ENCODE measurements at places on chromosomes 5 and 9.

DNA sequence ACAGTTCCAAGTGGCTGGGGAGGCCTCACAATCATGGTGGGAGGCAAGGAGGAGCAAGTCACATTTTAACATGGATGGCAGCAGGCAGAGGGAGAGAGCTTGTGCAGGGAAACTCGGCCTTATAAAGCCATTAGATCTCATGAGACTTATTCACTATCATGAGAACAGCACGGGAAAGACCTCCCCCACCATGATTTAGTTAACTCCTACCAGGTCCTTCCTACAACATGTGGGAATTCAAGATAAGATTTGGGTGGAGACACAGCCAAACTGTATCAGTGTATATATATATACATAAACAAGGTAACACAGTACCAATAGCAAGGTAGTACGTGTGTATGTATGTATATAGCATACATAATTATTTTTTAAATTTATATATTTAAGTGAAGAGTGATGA lies 50.9 kb downstream of the NFX1 start:
- no peak for DNase-seq

DNA sequence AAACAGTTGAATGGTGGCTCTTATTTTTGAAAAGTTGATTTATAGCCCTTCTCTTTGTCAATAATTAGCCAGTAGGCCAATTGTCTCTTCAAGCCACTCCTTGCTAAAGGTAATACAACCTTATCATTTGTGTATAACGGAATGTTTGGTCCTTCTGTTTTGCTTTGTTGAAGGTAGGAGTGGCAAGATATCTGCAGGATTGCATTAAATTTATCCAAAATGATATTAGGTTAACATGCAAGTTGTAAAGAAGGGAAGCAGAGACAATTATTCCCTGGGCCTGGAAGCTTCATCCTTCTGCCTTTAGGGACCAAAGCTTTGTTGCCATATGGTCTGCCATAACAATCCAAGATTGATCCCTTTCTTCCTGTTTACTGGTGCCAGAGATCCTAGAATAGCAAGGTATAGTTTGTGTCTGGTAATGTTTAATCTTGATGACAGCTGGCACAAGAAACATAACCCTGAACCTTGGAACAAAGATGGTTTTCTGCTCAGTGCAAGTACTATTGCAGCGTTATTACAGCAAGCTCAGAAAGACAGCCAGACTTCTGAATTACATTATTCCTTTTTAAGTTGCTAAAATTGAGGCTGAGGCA lies 15.5 kb upstream of the FSD1L start:
- DNase-seq, result no peak

DNA sequence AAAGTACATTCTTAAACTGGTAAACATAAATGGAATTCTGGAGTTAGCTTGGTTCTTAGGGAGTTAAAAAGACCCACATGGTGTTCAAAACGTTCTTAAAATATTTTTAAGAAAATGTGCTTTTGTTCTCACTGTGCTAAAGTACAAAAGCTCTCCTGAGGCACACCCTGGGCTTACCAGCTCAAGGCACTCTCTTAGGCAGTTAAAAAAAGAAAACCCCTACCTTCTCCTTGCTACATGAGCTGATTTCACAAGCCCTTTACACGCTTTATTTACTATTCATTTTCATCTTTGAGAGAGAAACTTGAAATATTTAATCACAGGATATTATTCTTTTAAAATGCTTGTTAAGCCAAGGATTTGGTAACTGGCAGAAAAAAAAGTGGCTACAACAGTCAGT lies 723.3 kb upstream of the GRAMD2B start:
- DNase-seq, result no peak

DNA sequence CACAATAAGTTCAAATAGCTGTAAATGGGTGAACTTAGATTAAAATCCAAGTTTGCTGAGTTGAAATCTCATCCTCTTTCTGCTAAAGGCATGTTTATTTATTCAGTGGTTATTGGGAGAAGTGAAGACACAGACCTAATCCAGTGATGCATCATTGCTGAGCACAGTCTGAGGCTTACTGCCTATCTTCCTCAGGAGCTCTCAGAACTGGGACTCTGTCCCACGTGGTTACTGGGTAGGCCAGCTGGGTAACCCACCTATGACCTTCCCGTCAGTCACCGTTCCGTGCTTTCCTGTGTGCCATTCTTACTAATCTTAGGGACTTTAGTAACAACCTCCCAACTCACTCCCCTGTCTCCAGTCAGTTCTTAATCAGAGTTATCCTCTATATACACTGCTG lies 226.8 kb upstream of the ATP10B start:
- DNase-seq, result no peak

DNA sequence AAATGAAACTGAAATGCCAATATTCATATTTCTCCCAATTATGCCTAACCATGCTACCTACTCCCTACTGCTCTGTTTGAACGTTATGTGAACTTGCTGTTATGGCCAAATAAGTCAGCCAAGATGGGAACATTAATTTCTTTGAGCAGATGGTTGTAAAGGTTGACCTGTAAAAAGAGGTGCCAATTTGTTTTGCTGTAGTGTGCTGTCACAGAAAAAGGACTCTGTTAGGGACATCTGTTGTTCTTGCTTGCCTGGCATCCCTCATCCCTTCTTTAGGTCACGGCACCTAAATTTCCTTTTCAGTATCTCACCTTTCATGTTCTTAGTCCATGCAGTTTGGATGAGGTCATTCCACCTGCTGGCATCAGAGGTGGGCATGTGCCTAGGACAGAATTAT lies 35.4 kb downstream of the GDNF start:
- no peak for DNase-seq

DNA sequence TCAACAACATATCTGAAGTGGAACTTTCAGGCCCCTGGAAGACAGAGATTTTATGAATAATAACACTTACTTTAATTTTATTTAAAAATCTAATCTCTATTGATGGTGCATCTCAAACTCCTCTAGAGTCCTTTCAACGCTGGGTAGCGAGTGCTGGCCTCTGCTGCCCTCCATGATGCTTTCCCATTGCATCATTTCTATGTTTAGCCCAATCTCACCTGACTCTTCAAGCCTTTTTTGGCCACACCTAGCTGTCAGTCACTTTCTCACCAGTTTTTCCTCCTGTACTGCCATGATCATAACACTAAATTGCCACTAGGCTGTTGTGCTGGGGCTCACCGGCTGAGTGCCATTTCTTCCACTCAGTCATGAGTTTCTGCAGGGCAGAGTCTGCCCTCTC lies 396.1 kb upstream of the DAP start:
- DNase-seq, result no peak

GRCh38 chr9:91419222-91420191 lies 4.1 kb downstream of the NFIL3 start:
- DNase-seq, result peak; percentile 43

GRCh38 chr5:98296426-98296825 lies 477.0 kb upstream of the RGMB start:
- no peak for DNase-seq

GRCh38 chr9:112618385-112619009 lies 99.4 kb downstream of the INIP start:
- DNase-seq, result no peak

- no peak for DNase-seq
These were observed 1.8 kb downstream of the CAVIN4 start for GRCh38 chr9:100579665-100580064.

- DNase-seq, result no peak
These were observed 72.3 kb upstream of the STARD4 start for GRCh38 chr5:111584651-111585050.

DNA sequence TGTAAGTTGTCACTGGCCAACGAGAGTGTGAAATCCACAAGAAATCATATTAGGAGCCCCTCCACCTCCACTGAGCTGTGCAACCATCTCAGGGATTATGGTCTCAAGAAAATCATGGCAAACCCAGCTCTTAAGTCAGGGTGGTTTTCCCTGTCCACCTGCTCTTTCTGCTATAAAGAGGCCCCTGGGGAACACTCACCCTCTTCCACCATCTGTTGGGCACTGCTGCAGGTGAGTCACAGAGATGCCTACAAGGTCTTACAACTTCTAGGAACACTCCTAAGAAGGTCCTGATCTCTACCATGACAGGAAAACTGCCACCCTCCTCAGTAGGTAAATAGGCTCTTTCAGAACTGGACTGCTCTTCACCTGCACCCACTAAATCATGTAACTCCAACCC lies 61.8 kb downstream of the DRD1 start:
- DNase-seq, result no peak

- DNase-seq, result no peak
These were observed 108.2 kb upstream of the TBC1D2 start for GRCh38 chr9:98363644-98364043.

DNA sequence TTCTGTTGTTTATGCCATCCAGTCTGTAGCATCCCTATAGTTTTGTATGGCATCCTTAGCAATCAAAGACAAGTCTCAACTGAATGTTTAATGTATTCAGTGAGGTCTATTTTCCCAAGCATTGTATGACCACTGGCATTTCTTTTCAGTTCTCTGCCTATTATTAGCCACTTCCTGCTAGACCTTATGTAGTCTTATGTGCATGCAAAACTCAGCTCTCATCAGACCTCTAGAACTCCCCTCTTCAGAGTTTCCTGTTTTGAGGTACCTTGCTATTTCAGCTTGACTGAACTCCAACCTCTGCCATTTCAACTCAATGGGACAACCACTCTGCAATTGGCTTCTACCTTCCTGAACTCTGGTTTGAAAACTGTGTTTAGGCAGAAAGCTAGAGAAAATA lies 113.2 kb downstream of the SLC25A46 start:
- no peak for DNase-seq

DNA sequence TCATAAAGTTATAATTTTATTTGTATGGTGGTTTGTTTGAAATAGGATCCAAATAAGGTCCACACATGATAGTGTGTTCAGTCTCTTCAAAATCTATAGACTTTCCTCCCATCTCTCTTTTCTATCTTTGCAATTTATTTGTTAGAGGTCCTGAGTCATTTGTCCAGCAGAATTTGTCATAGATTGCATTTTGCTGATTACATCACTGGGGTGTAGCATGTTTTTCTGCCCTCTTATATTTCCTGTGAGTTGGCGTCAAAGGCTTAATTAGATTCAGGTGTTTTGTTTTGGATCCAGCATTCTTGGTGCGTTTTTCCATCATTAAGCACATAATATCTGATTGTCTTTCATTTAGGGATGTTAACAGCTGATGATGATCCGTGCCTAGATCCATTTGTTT lies 15.0 kb downstream of the CYFIP2 start:
- DNase-seq, result no peak

DNA sequence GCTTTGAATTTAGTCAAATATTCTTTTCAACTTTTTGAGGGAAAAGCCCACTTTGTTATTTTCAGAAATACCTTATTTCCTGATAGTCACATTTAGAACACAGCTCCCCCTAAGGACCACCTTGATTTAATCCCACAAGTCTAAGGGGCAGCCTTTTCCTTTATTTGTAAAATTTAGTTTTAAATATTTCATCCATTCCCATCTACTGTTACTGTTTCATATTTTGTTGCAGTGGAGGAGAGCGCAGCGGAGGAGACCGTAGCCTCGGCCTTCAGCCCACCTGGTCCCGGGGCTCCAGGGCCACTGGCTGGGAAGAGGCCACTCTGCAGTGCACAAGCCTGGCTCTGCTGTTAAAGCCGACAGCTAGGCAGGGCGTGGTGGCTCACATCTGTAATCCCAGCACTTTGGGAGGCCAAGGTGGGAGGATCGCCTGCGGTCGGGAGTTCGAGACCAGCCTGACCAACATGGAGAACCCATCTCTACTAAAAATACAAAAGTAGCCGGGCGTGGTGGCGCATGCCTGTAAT lies 19.6 kb downstream of the LPCAT1 start:
- DNase-seq, result no peak

DNA sequence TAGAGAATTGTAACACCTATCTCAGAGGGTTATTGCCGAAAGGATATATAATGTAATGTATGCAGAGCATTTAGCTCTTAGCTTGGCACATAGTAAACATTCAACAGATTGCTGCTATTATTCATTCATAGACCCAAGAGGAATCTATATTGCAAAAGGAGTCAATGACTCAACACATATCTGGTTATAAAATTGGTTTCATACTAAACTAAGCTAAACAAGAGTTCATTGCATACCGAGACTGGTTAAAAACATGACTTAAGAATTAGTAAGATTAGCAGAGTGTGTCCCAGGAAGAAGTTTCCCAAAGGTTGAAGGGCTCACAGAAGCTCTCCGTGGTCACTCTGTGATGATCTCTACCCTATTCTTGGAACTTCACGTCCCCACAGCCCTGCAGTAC lies 339.6 kb upstream of the CCNH start:
- DNase-seq, result no peak

DNA sequence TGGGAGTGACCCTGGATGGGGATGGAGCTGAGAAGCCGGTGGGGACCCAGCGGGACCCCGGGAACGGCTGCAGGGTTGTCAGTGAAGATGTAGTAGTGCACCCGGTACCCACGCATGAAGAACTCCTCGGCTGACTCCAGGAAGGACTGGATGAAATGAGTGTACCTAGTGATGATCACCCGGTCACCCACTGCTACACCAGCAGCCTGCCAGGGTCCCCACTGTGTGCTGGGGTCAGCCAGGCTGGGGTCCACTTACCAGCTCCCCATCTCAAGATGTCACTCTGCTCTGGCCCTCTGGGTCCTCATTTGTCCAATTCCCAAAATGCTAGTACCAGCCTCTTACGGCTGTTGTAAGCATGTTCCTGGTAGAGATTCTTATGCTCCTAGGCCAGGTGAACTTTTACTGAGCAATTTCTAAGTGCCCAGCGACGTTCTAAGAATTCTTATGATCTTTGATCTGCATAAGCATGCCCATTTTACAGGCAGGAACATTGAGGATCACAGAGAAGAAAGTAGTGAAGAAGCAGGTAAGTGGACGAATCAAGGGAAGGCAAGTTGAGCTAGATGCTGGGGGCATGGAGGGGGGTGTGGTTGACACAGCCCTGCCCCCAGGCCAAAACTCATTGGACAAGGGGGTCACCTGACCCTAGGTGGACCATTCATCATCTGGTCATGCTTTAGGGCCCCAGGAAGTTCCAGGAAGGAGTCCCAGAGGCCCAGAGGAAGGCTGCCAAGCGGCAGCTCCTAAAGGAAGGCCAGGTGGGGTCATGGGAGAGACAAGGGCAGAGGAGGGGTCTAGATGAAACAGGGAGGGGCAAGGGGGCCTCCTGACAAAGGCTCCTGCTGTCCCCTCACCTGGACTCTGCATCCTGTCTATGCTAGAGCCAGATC lies 9.4 kb downstream of the GBGT1 start:
- no peak for DNase-seq

- DNase-seq, result no peak
These were observed 148.0 kb downstream of the RORB start for GRCh38 chr9:74645007-74645639.

DNA sequence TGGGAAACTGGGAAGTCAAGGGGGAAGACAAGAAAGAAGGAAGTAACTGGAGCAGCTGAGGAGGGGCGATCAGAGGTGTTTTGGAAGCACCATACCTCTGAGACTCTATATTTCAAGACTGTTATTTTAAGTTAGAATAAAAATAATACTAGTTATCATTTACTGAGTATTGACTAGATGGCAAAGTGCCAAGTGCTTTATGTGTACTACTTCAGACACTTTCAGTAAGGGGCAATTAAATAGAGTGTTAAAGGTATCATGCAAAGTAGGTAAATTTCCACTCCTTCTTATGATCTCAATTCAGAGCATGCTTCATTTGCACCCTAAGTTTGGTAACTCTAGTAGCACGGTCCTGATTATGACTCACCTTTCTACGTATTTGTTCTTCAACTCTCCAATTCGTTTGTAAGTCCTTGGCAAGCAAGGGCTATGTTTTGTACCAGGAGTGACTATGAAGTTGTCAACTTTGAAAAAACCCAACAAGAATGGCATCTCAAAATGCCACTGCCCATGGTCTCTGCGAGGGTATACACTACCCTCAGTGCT lies 152.4 kb upstream of the RAPGEF1 start:
- DNase-seq, result no peak

Data from SIG-M5 (cell line).